ENCODE measurements at places on chromosomes 1 and 21.

GRCh38 chr1:2587071-2587859 lies 688 bp downstream of the PRXL2B start:
- DNase-seq, result no peak

- DNase-seq, result peak; percentile 47
These were observed 717 bp upstream of the BATF3 start for GRCh38 chr1:212700223-212700891.

- no peak for DNase-seq
These were observed 105.4 kb downstream of the PTPN14 start for GRCh38 chr1:214445831-214446614.

GRCh38 chr1:242456726-242457269 lies 67.7 kb downstream of the PLD5 start:
- DNase-seq, result no peak

- no peak for DNase-seq
These were observed 415.0 kb downstream of the HLX start for GRCh38 chr1:221294242-221294641.

DNA sequence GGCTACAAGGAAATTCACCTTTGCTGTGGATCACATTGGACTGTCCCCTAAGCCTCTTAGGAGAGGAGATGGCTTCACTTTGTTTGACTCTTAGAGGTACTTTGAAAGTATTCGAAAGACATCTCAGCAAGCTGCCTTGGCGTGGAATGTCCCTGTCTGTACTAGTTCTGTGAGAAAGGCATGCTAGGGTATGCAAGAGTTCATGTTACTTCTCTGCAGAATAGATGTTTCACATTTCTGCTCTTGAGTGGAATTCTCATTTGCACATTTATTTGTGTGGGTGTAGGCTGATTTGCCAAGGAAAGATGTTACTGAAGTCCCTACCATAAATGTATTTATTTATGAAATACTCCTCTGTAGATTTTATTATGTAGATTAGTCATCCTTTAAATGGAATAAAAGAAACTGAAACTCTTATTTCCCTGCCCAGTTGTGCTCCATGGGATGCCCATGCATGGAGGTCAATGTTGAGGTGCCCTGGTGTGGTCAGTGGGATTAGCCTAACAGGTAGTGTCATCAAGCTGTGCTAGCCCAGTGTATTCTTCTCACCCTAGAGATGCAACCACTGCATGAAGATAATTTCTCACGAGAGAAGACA lies 13.8 kb downstream of the MIA3 start:
- DNase-seq, result no peak

DNA sequence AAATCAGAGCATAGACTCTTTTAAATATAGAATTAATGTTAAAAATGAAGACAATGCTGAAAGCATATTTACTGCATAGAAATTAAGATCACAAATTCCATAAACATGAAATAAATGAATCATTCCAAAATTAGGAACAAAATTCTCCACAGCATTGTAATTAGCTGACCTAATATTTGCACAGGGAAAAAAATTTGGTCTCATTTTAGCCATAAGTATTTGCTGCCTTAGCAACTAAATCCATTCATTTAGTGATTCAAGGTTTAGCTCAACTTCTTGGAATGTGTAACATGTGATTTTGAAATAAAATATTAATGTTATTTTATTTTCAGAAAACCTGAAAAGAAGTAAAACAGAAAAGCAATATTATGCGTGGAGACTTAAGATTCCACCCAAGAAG lies 25.5 kb downstream of the ADAMTS5 start:
- no peak for DNase-seq

GRCh38 chr1:154809436-154810413 lies 60.4 kb downstream of the KCNN3 start:
- no peak for DNase-seq

- no peak for DNase-seq
These were observed 633.1 kb downstream of the AJAP1 start for GRCh38 chr1:5287178-5288150.

DNA sequence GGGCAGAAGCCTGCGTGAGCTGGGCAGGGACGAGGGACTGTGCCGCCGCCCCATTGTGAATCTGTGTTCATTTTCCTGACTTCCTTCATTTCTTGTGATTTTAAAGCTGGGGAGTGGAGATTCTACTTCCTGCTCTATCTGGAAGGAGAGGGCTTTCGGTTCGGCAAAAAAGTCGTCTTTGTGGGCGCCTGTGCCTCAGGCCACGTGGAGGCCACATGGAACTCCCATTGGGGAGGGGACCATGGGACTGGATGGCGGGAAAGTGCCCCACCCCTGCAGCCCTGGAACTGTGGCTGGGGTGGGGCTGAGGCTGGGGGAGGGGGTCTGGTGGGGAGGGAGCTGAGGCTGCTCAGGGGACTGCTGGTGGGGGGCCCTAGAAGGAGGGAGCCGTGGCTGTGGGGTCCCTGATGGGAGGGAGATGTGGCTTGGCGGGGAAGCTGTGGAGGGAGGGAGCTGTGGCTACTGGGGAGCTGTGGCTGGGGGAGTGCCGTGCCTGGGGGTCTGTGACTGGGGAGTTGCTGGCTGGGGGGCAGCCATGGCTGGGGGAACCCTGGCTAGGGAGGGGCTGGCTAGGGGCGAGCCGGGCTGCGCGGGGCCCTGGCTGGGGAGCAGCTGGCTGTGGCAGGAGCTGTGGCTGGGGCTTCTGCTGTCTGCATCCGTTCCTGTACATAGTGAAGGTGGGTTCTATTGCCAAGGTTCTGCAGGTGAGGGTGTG lies 31.5 kb downstream of the COL18A1 start:
- DNase-seq, result no peak

DNA sequence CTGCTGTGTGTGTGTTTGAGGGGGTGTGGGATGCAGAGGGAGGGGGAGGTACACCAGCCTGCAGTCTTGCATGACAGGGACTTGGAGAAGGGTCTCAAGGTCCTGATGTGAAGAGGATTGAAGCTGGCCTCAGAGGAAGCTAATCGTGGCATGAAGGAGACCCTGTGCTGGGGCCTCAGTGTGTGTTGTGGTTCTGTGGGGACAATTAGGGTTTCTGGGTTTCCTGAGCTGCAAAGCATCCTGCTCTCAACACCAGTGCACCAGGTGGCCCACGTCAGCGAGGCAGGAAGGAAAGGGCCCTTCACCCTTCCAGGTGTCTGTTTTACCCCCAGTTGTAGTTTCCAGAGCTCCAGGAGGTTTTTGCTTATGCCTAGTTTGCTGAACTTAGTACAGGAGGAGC lies 52.8 kb downstream of the TENT5C start:
- peak; percentile 56 for DNase-seq

DNA sequence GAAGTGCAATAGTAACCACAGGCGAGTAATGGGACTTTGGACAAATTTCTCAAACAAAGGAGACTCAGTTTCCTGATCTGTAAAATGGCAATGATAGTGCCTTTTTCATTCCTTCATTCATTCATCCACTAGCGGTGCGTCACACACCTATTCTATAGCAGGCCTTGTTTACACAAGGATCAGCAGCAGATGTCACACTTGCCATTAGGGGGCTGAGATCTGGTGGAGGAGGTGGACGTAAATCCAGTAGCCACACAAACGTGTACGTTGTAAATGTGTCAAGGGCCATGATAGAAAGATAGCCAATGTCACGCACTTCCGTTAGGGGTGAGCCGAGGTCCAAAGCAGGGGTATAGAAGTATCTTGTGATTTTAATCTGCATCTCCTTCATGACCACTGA lies 34.2 kb downstream of the SERINC2 start:
- no peak for DNase-seq

DNA sequence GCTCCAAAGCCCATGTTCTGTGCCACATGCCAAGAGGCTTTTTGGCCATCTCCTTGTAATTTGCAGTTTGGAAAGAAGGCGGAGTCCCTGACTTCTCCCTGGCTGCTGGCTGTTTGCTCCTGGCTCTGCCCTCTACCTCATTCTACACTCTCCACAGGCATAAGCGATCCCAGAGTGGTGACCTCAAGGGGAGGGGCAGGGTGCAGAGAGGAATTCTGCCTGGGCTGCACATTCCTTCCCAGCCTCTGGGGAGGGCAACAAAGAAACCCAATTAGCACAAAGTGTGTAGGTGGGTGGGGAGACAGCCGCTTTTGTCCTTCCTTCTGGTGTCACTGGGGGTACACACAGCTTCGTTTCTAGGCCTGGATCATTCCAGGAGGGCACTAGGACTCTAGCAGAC lies 95.3 kb downstream of the HIVEP3 start:
- DNase-seq, result no peak

GRCh38 chr1:89701746-89702241 lies 68.9 kb downstream of the LRRC8C start:
- no peak for DNase-seq

DNA sequence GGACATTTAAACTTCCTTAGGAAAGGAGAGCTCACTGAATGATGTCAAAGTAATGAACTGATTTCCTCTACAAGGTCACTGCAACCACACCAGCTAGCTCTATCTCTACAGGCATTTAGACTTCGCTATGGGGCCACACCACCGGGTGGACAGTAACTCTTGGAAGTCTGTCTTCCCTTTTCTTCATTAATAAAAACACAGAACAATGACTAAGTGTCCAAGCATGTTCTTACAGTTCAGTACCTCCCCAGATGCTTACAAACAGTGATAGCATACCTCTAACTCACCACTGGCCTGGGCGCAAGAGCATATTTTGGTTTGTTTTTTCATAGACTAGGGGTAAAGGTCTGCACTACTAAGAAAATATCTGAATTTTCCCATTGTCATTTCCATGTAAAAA lies 54.6 kb downstream of the SIM2 start:
- DNase-seq, result no peak

DNA sequence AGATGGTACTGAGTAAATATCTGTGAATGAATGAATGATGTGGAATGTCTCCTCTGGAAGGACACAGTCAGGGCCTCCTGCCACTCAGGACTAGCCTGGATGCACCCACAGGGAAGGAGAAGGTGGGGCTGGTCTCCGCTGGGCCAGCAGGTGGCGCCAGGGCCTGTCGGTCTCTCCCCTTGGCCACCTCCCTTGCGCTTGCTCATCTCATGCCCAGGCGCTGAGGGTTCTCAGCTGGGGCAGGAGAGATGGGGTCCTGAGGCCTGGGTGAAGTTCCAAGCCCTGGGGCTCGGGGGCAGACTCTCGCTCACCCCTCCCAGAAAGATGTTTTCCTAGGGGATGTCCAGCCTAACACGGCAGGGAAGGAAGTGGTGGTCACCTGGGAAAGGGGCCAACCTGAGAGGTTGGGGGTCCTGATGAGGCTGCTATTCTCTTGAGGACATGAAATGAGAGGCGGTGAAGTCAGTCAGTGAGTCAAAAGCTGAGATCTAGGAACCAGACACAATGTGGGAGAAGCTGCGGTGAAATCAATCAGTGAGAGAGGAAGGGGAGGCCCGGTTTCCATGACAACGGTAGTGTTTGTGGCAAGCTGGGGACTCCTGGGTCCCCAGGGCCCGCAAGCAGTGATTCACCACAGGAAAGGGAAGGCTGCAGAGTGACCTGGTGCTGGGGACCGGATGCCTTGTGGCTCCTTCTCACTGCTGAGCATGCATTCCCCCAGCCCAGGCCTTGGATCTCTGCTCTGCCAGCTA lies 14.6 kb upstream of the MEX3A start:
- DNase-seq, result peak; percentile 97

DNA sequence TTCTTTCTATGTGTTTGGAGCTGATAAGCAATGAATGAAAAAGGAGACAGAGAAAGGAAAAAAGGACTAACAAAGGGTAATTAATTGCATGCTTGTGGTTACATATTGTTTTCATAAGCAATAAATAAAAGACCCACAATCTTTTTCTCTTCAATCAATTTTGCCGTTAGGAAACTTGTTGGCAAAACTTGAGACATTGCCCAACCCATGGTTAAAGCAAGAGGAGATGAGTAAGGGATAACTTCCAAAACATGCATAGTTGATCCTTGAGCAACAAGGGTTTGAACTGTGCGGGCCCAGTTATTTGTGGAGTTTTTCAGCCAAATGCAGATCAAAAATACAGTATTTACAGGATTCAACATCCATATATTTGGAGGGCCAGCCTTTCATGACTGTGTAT lies 572.4 kb downstream of the AMY1C start:
- DNase-seq, result no peak

DNA sequence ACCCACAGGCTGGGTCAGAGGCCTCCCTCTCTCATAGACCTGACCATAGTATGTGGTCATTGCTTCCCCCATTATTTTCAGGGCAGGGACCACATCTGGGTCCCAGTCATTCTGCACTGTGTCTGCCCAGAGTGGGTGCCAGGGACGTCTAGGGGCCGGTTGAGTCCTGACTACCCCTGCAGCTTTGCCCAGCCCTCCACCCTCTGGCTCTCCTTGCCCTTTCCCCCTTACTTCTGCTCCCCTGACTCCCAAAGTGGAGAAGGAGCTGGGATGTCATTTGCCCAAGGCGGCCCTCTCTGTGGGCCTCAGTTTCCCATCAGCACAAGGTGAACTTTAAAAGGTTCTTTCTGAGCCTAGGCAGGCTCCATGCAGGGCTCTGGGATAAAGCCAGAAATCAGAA lies 4.3 kb upstream of the TTC22 start:
- DNase-seq, result no peak

- DNase-seq, result no peak
These were observed 51.6 kb upstream of the ITPKB start for GRCh38 chr1:226790545-226791181.

GRCh38 chr1:48106049-48106448 lies 108.9 kb upstream of the TRABD2B start:
- no peak for DNase-seq

GRCh38 chr1:67700692-67701410 lies 15.8 kb downstream of the GADD45A start:
- DNase-seq, result no peak

DNA sequence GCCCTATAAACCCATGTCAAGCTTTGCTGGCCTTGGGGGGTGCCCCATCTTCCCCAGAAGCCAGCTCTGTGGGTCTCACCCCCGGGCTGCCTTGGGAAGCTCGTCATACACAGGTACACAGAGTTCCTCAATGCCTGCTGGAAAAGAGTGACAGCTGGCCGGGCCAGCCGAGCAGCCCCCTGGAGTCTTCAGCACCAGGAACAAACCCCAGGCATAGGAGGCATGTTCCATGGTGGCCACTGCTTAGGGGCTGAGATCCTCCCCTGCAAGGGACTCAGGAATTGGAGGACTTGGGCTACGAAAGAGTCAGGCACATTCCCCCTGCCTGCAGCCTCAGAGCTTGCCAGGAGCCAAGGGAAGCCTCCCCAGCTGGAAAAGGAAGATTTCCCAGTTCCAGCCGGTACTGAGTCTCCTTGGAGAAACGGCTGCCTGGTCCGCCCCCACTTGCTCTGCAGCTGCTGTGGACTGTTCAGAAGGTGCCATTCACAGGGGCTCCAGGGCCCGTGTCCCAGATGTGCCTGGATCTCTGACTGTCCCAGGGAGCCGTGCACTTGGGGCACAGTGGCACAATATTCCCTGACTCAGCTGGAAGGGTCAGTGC lies 89.5 kb downstream of the STUM start:
- no peak for DNase-seq

GRCh38 chr1:219790834-219791615 lies 137.3 kb downstream of the SLC30A10 start:
- DNase-seq, result no peak
